ENCODE measurements at places on chromosomes 3 and 15. TPM values are rescaled to one million over a fixed set of nuclear protein-coding genes. Genes with fewer than 3 reads are reported as not detected.

The ERICH6 gene
- not detected for total RNA-seq

The TAGLN3 gene
- 9.0 TPM for total RNA-seq

The HEXA gene
- total RNA-seq, result 67.4 TPM

The AMT gene
- total RNA-seq, result 32.8 TPM

The TRIM42 gene
- not detected for total RNA-seq

The C3orf20 gene
- 0.19 TPM for total RNA-seq

The MAGI1 gene
- total RNA-seq, result 150 TPM

The SNTN gene
- not detected for total RNA-seq

DNA sequence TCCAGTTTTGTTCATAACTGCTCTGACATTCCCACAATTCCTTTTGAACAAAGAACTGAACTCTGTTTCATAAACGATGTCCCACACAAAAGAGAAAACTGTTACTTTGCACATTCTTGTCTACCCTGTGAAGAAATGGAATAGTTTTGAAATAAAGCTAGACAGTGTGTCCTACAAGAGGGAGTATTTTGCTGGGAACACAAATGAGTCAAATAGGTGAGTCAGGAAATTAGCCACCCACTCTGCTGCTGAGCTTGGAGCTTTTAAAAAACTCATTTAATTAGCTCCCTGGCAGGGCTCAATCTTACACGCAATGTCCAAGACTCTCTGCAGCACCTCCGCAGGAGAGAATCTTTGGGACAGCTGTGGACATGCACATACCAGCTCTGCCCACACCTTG lies 193.4 kb downstream of the SLC9A9 start:
- no peak for DNase-seq

GRCh38 chr3:25973122-25973521 lies 183.2 kb downstream of the OXSM start:
- DNase-seq, result no peak

GRCh38 chr15:22903427-22903826 lies 65.0 kb downstream of the NIPA2 start:
- DNase-seq, result no peak

DNA sequence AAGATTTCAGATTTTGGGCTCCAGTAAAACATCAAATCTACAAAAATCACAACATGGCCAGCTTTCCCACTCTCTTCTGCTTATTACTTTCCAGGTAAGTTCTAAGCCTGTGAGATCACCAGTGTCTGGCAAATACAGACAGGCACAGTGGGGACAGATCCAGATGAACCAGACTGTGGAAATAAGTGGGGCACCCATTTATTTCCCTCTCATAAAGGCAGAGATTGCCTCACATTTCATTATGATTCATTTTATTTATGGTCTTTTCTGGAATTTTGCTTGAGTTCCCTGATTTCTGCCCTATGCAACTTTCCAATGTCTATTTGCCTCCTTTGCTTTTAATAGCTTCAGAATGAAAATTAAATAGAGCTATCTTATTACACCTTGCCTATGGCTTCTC lies 66.8 kb downstream of the GREM1 start:
- DNase-seq, result no peak

DNA sequence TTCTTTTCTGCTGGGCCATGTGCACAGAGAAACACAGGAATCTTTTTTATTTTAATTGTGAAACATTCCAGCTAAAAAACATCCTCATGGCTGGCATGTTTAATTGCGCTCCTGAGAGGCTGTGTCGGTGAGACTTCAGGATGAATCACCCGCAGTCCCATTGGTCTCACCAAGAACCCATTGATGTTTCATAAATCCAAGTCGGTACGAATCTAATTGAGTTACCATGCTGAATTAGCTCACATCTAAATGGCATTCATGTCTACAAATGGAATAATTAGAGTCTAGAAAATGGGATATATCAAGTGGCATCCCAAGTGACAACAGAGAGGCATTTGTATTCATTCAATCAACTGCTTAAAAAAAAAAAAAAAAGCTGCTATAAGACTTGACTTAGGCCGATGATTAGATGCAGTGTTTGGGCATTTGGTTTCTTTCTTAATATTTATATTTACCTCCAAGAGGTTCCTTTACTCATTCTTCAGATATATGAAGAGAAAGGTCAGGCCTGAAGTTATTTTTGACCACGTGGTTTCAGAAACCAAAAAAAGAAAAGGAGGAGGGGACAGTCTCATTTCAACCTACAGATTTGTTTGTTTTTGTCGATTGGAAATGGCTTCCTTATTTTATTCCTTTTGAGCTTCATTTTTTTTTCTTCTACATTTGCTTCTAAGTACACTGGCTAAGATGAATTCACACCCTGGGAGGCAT lies 79.1 kb upstream of the FOXB1 start:
- DNase-seq, result no peak

- DNase-seq, result no peak
These were observed 187.3 kb downstream of the XXYLT1 start for GRCh38 chr3:195083659-195084058.

- no peak for DNase-seq
These were observed 33.9 kb downstream of the DOCK3 start for GRCh38 chr3:50708620-50709019.

- DNase-seq, result no peak
These were observed 1104.6 kb downstream of the OTOL1 start for GRCh38 chr3:162601101-162601670.

- DNase-seq, result no peak
These were observed 198.8 kb downstream of the FNDC3B start for GRCh38 chr3:172238188-172238587.

- no peak for DNase-seq
These were observed 188.2 kb downstream of the AGBL1 start for GRCh38 chr15:86267892-86268291.

DNA sequence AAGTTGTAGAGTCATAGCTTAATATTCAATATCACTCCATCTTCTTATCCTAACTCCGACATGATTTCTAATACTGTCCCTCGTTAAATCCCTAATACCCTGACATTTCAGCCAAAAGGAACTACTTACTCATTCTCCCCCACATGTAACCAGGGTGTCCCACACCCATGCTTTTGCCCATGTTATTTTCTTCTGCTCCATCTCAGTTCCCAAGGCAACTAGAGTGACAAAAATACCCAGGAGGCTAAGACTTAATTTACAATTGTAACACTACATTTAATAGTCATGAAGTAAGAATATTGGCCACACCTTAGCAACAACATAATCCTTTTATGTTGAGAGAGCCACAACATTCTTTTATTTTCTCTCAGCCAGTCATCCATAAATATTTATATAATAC lies 248.5 kb upstream of the TGFBR2 start:
- no peak for DNase-seq

DNA sequence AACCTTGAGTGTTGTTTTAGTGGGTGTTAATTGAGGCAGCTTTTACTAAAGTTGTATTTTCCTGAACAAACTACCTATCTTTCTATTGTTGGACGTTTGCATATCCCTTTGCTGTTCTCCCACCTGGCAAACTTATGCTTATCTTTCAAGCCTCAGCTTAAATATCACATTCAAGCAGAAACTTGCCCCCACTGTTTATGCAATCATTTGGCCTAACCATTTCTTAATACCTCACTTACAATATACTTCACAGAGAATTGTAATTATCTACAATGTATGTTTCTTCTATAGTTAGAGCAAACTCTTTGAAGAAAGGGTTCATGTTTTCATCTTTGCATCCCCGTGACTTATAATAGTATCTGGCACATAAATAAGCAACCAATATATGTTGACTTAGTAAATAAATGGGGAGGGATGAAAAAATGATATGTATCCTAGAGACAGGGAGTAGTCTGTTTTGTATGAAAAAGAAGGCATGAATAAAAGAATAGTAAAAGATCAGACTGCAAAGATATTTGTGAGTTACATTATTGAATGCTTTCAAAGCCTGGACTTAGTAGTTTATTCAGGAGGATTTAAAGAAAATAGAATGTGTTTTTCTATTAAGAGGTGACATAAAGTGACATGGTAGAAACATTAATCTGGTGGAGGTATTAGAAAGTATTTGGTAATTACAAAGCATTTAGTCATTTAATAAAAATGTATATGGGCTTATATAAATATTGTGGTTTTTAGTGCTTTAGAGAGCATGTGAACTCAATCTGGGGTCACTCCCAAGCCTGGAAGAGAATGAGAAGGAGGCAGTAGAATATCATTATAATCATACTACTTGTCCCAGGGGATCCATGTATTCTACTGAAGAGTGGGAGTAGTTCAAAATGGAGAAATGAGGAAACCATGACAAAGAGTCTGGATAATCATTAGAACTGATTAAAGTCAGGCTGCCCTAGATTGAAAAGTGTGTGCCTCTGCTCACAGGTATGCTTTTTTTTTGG lies 60.0 kb upstream of the DCBLD2 start:
- no peak for DNase-seq

GRCh38 chr3:183073839-183074238 lies 25.5 kb downstream of the MCCC1 start:
- no peak for DNase-seq

GRCh38 chr3:148845756-148846395 lies 18.3 kb downstream of the CPB1 start:
- DNase-seq, result no peak

DNA sequence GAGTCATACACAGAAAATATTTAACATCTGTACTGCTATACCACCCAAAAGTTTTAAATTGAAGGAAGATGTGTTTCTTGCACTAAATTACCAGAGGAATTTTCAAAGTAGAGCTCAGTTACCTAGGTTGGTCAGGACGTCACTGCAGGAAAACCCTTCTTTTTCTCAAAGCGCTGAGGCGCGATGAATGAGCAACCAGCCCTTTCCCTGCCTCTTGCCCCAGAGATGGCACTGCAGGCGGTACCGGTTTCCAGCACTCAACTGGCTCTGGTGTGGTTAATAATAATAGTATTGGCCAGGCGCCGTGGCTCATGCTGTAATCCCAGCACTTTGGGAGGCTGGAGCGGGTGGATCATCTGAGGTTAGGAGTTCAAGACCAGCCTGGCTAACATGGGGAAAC lies 49.3 kb downstream of the HES1 start:
- no peak for DNase-seq

DNA sequence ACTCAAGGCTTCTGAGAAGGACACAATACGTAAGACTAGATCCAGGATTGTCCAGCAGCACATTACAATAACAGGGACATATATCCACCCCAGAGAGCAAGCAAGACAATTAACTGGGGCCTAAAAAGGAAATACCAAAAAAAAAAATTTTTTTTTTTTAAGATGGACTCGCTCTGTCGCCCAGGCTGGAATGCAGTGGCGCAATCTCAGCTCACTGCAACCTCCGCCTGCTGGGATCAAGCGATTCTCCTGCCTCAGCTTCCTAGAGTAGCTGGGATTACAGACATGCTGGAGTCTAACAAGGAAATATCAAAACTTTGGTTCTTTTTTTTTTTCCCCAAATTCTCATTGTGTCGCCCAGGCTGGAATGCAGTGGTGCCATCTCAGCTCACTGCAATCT lies 28.8 kb upstream of the IMPDH2 start:
- no peak for DNase-seq

DNA sequence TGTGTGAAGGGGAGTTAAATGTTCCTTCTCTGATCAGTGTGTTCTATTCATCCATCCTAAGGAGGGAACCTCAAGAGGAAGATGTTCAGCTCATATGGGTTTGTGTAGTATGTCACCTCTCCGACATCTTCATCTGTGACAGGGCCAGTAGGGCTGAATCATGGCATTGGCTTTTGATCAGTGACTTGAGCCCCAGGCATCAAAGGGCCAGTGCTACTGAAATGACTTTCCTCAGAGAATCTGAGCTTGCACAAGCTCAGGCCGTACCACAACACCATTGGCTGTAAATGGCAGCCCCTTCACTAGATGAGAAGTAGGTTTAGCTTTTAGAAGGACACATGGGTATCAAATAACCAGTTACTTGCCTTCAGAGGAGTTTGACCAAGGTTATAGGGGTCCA lies 183.2 kb upstream of the NR2E3 start:
- no peak for DNase-seq

DNA sequence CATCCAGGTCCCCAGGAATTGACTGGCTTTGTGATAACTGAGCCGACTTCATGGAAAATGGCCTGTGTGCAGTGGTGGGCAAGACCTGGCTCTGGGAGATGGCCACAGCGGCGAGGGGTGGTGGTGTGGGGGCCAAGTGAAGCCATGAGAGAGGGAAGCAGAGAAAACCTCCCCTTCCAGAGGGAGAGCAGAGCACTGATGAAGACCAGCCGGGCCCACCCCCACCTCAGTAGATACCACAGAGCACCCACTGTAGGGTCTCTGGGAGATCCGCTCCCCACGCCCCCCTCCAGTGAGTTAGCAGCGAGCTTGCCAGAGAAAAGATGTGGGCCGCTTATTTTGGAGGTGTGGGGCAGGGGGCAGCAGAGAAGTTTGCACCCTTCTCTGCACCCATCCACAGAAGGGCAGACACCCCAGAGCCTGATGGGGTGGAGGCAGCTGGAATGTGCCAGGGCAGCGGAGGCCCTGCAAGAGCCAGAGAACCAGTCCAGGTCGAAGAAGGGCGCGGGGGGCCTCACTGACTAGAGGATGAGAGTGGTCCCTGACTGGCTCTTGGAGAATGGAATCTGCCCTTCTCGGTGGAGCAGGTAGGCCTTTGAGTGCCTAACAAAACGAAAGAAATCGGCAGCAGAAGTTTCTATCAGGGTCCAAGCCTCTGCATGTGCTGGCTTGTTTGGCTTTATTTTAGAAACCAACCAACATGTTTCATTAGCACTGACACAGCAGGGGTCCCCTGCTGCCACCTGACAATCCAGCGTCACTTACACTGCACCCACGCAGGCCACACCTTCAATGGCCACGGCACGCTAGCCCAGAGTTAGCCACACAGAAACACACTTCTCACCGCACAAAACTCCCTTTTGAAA lies 28.3 kb downstream of the MELTF start:
- no peak for DNase-seq

DNA sequence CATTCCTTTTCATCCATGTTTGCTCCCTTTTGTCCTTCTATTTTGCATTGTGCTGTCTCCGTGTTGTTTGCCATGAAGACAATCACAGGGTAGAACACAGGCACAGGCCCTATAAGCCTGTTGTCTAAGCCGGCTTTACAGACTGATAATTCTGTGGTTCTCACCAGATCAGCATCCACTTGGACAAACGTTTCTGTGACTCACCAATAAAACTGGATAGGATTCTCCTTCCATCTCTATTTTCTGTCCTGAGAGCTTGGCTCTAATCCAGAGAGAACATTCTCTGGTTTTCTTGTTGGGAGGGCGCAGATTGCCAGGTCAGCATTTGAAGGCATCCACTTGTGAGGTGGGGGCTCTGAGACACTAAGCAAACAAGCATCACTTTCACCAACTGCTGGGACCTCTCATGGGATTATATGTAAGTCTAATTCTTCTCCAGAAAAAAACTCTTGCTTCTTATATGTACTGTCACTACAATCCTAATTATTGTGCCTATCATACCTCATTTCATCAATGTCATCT lies 101.6 kb downstream of the ERC2 start:
- no peak for DNase-seq

GRCh38 chr15:79117442-79118204 lies 27.0 kb upstream of the RASGRF1 start:
- DNase-seq, result no peak
